ENCODE measurements at places on chromosomes 3 and 15.

DNA sequence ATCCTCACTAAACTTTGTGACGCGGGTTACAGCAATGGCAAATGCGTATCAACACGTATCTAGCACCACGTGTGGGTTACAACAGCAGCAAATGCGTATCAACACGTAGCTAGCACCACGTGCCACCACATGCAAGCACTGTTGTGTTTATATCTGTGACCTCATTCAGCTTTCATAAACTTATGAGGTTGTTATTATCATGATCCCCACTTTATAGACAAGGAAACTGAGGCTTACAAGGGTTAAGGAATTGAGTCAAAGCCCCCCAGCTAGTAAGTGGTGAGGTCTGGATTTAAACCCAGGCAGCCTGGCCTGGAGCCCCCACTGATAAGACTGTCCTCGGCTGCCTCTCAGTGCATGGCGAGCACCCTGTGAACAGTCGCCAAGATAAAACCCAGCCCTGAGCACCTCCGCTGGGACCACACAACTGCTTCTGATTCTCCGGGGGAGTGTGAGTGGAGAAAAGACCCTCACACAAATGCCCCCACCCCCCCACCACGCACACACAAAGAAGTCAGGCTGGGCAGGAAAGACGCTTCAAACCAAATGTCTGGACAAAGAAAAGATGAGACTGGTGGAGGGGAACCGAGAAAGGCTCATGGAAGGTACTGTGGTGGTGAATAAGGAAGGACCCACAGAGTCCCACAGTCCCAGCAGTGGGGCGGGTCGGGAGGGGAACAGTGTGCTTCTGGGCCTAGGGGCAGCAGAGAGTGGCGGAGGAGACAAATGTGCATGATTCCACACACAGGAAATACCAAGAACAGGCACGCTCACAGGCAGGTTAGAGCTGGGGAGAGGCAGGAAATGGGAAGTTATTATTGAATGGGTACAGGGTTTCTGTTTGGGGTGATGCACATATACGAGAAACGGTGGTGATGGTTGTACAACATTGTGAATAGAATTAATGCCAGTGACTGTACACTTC, 173.4 kb downstream of the XXYLT1 start:
- no peak for DNase-seq

- no peak for DNase-seq
Observed at GRCh38 chr15:37041836-37042235, 58.5 kb downstream of the MEIS2 start.

DNA sequence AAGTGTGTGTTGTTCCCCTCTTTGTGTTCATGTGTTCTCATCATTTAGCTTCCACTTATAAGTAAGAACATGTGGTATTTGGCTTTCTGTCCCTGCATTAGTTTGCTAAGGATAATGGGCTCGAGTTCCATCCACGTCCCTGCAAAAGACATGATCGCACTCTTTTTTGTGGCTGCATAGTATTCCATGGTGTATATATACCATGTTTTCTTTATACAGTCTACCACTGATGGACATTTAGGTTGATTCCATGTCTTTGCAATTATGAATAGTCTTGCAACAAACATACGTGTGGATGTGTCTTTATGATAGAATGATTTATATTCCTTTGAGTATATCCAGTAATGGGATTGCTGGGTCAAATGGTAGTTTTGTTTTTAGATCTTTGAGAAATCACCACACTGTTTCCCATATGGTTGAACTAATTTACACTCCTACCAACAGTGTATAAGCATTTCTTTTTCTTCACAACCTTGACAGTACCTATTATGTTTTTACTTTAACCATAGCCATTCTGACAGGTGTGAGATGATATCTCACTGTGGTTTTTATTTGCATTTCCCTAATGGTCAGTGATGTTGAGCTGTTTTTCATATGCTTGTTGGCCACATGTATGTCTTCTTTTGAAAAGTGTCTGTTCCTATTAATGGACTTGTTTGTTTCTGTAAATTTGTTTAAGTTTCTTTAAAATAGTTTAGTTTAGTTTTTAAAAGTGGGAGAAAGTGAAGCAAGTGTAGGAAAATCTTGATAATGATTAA, 21.9 kb upstream of the SLC30A4 start:
- no peak for DNase-seq

GRCh38 chr3:117054556-117054955, 345.0 kb downstream of the TUSC7 start:
- DNase-seq = no peak

DNA sequence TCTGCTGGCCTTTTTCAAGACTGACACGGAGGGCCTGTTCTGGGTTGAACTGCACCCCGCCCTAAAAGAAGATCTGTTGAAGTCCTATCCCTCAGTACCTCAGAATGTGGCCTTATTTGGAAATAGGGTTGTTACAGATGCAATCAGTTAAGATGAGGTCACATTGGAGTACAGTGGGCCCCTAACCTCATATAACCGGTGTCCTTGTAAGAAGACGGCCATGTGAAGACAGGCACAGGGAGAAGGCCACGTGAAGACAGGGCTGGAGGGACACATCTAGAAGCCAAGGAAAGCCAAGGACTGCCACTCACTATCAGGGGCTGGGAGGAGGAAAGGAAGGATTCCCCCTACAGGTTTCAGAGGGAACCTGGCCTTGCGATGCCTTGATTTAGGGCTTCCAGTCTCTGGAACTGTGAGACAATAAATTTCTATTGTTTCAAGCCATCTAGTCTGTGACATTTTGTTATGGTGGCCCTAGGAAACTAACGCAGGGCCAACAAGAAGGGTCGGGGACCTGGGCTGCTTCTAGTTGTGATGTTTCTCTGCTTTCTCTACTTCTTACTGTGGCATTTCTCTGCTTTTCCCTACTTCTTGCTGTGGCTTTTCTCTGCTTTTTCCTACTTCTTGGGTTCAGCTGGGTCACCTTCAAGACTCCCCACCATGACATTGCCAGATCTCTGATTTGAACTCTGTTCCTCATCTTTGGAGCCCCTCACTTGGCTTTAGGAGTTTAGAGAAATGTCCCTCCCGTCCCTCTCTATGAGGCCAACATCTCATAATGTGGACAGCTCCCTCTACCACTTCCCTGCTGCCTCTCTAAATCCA, 4.8 kb upstream of the CCDC174 start:
- DNase-seq = no peak

GRCh38 chr3:142818651-142819050, 70.2 kb downstream of the PCOLCE2 start:
- DNase-seq = no peak

- DNase-seq = no peak
Observed at GRCh38 chr15:25544076-25544475, 105.3 kb upstream of the UBE3A start.

GRCh38 chr3:12973827-12974226, 99.4 kb downstream of the IQSEC1 start:
- no peak for DNase-seq

DNA sequence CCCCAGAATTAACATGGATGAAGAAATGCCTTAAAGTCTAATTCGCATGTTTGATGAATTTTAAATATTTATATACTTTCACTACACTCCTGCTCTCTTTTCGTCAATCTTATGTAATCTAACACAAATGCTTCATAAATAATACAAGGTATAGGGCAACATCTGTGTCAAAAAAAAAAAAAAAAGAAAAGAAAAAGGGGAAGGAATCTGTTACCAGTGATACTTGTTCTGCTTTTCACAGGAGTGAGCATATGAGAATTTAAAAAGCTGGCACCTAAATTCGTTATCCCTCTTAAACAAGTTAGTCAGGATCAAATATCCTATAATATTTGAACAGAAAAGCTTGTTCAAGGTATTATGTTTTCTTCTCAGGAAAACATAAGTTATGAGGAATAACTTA, 243.8 kb downstream of the KCNH8 start:
- no peak for DNase-seq

GRCh38 chr15:61063875-61064320, 165.2 kb downstream of the RORA start:
- no peak for DNase-seq

DNA sequence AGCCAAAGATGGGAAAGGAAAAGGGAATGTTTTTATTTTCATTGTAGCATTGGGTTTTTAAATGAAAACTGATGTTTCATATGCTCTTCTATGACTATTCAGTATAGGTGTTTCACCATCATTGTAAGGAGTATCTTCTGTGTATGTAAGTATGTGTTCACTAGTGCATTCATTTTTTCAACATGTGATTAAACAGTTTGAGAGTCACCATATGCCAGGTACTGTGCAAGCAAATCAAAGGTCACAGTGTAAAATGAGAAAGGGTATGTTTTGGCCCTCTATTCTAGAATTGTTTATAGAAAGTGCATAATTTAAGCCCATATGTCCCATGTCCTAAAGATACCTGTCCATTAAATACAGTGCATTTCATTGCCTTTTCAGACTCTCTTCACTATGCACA, 207.2 kb downstream of the ZBTB20 start:
- no peak for DNase-seq

DNA sequence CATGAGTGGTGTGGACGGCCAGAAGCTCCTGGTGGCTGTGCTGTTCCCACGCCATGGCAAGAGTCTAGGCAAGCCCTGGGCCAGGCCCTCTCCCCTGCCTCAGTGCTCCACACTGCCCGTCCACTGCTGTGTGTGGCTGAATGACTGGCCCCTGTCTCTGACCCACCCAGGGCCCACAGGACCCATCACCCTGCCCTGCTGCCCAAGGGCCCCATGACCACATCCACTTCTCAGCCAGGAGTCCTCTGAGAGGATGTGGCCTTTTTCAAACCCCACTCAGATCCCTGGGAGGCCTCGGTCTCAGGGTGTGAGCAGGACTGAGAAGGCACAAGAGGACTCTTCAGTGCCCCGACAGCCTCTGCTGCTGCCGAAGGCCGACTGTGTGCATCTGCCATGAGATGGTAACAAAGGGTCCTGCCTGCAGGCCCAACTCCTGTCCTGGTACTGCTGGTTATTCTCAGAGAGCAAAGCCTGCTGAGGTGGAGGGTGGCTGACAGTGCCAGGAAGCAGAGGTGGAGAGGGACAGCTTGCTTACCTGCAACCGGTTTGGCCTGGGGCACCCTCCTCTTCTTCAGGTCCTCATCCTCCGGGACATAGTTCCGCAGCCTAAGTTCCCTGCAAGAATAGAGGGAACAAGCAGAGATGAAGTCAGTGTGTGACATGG, 47.5 kb downstream of the PTH1R start:
- DNase-seq = no peak

- peak; percentile 19 for DNase-seq
Observed at GRCh38 chr3:163490119-163490518, 1588.2 kb downstream of the SI start.

GRCh38 chr3:55946574-55947160, 459.6 kb upstream of the WNT5A start:
- DNase-seq = no peak

DNA sequence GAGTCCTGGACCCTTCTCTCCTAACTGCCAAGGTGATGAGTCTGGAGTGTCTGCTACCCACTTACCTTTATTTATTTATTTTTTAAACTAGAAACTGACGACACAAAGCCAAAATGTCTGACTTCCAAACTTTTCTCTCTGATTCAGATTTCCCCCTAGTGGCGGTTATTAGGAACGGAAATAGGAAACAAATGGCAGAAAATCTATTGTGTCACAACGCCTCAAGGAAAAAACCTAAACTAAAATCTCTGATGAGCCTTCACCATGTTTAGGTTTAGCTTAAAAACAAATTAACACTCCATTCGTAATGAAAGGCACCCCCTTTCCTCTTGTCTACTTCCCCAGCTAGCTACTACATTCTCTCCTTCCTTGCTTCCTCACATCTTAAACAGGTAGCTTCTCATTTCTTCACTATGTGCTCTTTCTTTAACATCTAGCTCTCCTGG, 94.0 kb upstream of the MEX3B start:
- DNase-seq = no peak

- no peak for DNase-seq
Observed at GRCh38 chr15:22949074-22949547, 31.1 kb downstream of the CYFIP1 start.

DNA sequence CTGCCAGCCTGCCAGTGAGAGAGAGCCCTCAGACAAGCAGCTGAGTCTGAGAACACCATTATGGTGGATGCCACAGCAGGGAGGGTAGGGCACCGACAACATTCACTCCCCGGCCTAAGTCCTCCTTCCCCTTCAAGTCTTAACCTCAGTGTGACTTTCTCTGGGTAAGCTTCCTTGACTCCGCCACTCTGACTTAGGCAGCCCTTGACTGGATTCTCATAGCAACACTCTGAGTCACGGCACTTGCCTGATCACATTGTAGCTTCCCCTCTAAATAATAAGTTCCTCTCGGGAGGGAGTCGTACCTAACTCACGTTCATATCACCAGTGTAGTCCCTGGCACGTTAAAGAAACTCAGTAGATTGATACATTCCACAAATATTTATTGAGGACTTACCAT, 180.5 kb downstream of the FOXB1 start:
- no peak for DNase-seq

GRCh38 chr3:123584284-123584987, 417 bp downstream of the HACD2 start:
- DNase-seq = peak; percentile 56

DNA sequence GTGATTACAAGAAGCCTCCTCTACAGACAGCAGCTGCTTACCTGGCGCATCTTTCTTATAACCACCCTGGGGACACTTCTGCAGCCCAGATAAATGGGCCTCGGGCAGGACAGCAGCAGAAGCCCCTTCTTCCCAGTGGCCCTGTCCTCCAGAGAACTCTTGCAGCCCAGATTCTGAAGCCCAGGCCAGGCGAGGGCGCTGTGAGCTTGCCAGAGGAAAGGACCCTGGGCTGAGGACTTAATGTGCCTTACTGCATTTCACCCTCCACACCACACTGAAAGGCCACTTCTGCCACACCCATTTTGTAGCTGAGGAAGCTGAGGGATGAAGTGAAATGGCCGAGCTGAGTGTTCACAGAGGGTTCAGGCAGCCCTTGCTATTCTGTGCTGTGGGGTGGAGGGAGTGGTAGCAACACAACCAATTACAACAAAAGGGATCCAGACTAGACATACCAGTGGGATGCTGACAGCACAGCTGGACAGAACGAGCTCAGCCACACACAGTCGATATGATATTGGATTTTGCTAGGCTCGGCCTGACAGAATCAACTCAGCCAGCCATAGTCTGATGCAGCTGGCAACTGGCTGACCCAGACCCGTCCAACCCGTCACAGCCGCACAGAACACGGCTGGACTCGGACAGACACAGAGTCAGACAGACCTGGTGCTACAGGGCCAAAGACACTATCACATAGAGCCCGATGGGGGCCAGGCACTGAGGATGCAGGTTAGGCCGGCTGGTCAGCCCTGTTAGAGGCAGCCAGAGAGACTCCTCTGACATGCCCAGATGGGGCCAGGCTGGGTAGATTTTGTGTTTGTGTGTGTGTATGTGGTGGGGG, 7.3 kb downstream of the ACOX2 start:
- DNase-seq = no peak

GRCh38 chr3:113249111-113249510, 37.8 kb downstream of the BOC start:
- peak; percentile 73 for DNase-seq
